ENCODE measurements at places on chromosomes 12 and 14.

DNA sequence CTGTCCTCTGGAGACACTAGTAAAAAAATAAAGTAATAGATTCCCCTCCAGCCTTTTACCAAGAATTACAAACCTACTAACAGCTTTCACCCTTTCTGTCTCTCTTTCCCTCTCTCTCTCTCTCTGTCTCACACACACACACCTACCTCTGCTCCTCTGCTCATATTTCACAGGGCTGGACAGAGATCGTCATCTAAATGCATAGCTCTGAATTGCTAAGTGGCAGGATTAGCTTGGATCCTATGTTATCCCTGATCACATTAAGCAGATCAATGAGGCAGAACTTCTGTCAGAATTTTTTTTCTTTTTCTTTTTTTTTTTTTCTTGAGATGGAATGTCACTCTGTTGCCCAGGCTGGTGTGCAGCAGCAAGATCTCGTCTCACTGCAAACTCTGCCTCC, 22.9 kb downstream of the VCPKMT start:
- no peak for DNase-seq

- no peak for DNase-seq
Observed at GRCh38 chr14:24313913-24314312, 2.6 kb downstream of the LTB4R start.

GRCh38 chr14:22026527-22026926, 352.9 kb upstream of the OR4E1 start:
- DNase-seq, result no peak

DNA sequence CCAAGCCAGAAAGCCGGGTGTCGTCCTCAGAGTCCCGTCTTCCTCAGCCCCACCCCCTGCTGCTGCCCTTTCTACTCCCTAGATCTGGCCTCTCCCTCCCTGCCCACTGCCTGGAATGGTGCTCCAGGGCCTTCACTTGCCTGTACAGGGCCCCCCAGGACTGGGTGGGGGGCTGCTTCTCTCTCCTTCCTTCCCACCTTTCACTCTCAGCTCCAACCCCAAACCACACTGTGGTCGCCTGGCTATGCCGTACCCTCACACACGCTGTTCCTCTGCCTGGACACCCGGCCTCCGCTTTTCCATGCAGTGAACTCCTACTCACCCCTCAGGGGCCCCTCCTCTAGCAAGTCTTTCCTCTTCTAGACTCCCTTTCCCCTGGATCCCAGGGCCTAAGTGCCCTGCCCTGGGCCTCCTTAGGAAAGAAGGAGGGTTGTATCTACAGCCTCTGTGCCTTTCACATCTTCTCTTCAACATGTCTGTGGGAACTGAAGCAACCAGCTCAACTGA, 25.5 kb upstream of the DIO3 start:
- no peak for DNase-seq

DNA sequence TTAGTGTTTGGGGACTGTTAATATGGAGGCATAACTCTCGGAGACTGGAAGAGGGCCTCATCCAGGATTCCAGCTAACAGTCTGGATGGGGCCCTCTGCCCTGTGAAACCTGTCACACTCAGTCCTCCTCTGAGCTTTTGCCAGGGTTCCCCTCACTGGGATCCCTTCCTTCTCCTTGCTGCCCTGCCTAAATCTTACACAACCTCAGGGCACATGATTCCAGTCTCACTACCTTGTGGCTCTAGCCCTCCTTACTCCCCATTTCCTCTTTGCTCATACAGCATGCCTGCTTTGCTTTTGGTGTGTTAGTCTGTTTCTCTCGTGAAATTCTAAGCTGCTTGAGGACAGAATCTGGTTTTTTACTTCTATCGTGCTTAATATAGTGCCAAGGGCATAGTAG, 942 bp upstream of the GSG1 start:
- DNase-seq, result no peak

GRCh38 chr12:31603546-31604009, 12.6 kb upstream of the DENND5B start:
- no peak for DNase-seq

GRCh38 chr12:111386885-111387284, 18.0 kb upstream of the PHETA1 start:
- no peak for DNase-seq

DNA sequence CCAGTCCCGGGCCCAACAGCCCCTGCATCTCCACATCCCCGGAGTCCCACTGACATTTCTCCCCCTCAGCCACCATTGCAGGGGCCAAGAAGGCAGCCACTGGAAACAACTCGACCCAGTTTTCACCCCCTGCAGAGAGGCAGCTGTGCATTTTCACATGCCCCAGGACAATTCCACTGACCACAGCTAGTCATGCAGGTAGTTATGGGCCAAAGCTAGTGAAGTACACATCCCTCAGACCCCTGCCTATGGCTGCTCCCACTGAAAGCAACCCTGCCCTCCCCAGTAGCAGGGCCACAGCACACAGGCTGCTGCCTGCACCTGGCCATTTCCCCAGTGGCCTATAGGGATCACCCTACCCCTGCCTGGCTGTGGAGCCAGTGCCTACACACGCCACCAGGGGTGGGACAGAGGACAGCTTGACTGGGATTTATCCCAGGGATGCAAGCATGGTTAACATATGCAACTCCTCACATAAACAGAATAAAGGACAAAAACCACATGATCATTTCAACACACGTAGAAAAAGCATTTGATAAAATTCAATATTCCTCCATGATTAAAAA, 154.0 kb downstream of the NDUFA12 start:
- DNase-seq, result no peak

DNA sequence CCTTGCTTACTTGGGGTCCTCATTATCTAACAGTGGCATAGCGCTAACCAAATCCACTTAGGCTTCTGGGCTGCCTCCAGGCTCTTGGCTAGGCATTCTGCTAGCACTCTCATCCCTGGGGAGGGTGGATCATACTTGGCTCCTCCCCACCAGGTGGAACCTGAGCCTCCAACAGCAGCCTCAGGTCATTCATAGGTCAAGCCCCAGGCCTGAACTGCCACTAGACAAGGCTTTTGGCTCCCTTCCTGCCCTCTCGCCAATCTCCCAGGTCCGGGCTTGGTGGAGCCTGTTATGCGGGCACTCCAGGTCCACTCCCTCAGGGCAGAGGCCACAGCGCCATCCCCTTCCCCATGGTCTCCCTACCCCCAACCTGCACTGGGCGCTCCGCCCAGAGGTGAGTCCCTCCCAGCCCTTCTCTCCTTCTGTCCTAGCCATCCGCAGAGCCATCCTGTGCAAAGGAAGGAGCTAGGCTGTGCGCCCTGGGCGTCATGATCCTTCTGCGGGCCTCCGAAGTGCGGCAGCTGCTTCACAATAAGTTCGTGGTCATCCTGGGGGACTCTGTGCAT, 154.9 kb upstream of the AMIGO2 start:
- DNase-seq, result no peak

- DNase-seq, result no peak
Observed at GRCh38 chr14:61233436-61233956, 47.6 kb downstream of the TMEM30B start.

DNA sequence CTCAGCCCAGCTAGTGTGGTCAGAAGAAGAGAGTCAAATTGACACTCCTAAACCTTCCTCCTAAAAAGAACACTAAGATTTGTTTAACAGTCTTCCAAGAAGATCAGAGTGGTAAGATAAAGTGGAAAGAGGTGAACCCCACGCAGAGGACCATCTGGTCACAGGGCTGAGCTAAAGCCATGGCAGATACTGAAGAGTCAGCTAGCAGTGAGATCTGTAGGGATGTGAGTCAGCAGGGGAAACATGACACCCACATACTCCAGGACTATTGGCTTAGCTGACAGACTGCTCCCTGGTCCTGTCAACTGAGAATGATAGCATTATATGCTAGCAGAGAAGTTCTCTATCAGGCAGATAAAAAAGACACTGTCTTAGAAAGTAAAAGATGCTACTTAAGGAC, 269.4 kb upstream of the ALG10 start:
- no peak for DNase-seq

- no peak for DNase-seq
Observed at GRCh38 chr12:977156-977555, 13.9 kb upstream of the ERC1 start.

DNA sequence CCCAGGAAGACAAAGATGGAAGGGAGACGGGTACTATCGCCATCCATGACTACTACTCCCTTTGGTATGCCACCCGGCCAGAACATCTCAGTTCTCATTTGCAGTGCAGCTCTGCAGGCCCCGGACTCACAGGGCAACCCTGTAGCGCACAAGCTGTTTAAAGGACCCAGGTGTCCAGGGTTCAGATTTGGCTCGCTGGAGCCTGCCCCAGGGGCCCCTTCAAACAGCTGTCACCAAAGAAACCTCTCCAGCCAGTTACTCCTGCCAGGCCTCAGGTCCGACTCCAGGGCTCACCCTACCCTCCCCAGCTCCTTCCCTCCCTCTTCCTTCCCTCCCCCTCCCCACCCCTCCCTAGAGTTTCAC, 5.5 kb upstream of the CHD4 start:
- DNase-seq, result no peak

GRCh38 chr12:124032265-124032886, 59.4 kb downstream of the ZNF664 start:
- peak; percentile 23 for DNase-seq

- DNase-seq, result no peak
Observed at GRCh38 chr14:33699300-33699983, 251.4 kb downstream of the EGLN3 start.

GRCh38 chr12:21614506-21614905, 9.9 kb upstream of the GYS2 start:
- DNase-seq, result no peak

DNA sequence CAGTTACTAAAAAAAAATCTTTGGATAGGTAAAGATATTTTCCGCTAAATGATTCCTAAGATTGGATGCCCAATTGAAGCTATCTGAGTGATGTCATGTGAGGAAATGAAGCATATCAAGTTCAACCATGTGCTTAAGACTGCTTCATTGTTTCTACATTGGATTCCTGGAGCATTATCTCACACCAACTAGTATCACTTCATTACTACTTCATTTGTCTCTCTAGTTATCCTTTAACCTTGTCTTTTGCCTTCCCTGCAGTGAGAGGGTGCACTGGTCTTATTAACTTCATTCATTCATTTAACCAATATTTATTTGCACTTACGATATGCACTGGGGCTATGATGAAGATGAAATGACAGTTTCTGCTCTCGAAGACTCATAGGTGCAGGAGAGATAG, 198.1 kb downstream of the SLC38A4 start:
- DNase-seq, result peak; percentile 90

Data from RCC 7860 (cell line).